ENCODE measurements at places on chromosomes 1 and 21. TPM values are rescaled to one million over a fixed set of nuclear protein-coding genes. Genes with fewer than 3 reads are reported as not detected.

GRCh38 chr21:45736042-45736689 is 92.6 kb downstream of the PCBP3 start:
- DNase-seq = peak; percentile 61

DNA sequence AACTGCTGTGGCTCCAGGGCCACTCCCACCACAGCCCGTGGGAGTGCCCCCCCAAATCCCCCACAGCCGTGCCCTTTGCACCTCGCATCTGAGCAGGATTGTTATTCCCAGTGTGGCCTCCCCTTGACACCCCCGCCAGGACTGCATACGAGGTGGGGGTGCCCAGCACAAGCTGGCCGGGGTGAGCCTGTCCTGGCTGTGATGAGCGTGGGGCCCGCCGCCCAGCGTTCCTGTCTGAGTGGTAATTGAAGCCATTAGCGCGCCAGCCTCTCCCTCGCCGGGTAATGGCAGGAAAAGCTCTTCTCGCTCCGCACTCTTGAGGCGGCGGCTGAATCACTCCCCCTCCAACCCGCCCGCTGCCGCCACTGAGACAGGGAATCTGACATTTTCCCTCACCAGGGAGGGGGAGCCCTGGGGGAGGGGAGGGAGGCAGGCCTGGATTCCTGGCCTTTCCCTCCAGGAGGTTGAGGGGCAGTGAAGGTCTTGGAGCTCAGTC is 27.7 kb downstream of the PTPRF start:
- peak; percentile 83 for DNase-seq

Gene KHDC4
- 60.5 TPM for total RNA-seq

GRCh38 chr1:111980686-111981085 is 8.8 kb downstream of the KCND3 start:
- DNase-seq = no peak

DNA sequence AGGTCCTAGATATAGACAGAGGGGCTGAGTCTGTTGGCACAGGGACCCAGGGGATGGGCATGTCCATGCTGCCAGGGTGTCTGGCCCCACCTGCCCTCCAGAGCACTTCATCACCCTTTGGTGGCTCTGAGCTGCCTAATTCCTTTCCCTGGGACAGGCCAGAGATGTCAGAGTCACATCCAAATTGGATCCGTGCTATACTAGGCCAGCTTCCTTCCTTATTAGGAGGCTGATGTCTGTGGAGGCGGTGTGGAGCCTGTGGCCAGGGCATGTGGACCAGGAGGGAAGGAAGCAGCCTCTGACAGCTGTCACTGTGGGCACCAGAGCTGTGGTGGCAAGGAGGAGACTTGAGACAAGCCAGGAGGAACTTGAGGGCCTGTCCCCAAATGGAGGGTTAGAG is 77.7 kb upstream of the TMEM51 start:
- DNase-seq = no peak

GRCh38 chr1:229430761-229431283 is 3.1 kb downstream of the ACTA1 start:
- DNase-seq = peak; percentile 88

GRCh38 chr1:87180682-87181081 is 148.0 kb upstream of the LMO4 start:
- DNase-seq = no peak

- DNase-seq = no peak
Measured at GRCh38 chr1:230185076-230186001, 118.3 kb downstream of the GALNT2 start.

- no peak for DNase-seq
Measured at GRCh38 chr1:206924592-206925105, 2.9 kb upstream of the FCMR start.

Gene TEKT2
- not detected for total RNA-seq

Gene WDR64
- not detected for total RNA-seq

Gene B3GALT2
- 0.16 TPM for total RNA-seq

All from aorta (tissue), 5 donors.